MM.1S (cell line): ENCODE measurements at places on chromosomes 13 and 19.

DNA sequence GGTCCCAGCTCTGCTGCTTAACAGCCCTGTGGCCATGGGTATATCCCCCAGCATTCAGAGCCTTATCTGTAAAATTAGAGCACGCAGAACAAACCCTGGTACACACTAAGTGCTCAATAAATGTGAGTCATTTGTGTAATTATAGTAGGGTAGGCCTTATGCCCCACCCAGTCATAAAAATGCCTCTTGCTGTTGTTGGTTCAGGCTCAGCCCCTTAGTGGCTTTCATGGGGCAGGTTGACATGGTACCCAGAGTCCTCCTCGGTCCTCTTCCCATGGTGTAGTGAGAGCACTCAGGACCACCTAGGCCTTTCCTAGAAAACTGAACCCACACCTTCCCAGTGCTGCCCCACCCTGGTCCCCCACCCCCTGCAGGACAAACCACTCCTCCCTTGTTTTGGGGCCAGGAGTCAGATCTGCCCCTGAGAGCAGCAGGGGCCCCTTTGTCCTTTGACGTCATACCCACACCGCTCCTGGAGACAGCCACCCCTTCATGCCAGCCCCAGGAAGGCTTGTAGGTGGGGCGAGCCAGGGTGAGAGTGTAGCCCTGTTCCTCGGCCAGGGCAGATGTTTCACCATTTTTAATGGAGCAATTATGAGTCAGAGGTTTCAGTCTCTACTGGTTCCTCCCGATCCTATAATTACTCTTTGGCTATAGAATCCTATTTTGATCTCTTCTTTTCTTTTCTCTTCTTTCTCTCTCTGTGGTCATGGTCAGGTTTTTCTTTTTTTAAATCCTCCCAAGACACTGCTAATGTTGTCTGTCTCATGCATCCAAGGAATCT, 36.8 kb downstream of the ACTN4 start:
- DNase-seq = peak; percentile 38

GRCh38 chr19:55094456-55095259, 19.0 kb downstream of the EPS8L1 start:
- no peak for DNase-seq

DNA sequence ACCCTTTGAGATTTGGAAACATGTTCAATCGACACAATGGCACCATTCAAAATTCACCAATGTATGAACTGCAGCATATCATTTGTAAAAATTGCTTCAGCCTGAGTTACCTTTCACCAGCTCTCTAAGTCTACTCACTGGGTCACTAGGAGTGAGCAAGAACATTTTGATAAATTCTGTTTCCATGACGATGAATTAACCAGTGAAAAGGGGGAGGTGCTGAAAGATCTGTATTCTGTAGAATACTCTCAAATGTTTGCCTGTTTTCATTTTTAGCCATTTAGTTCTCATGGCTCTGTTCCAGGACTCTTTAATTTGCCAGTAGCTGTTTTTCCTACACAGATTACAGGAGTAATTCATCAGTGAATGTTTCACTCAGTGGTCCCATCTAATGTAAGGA, 883.4 kb downstream of the DIAPH3 start:
- DNase-seq = no peak

- DNase-seq = no peak
Observed at GRCh38 chr19:57305056-57305455, 15.2 kb upstream of the ZNF543 start.

GRCh38 chr19:7346488-7346971, 2.2 kb upstream of the ARHGEF18 start:
- DNase-seq = no peak

- no peak for DNase-seq
Observed at GRCh38 chr13:98577836-98578285, 954 bp upstream of the STK24 start.

DNA sequence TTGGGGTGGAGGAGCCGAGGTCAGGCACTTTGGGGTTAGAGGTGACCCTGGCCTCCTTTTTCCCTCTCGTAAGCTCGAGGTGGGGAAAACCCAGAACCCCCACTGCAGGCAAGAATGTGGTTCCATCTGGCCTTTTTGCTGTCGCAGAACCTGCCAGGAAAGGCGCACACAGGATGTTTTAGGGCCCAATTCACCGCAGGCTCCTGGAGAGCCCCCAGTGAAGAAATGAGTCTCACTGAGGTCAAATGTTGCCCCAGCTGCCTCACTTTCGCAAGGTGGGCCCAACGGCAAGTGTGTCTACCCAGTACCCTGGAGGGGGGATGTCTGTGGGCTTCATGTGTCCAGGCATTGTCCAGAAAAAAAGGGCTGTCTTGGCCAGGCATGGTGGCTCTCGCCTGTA, 61.8 kb downstream of the PEX11G start:
- DNase-seq = no peak

DNA sequence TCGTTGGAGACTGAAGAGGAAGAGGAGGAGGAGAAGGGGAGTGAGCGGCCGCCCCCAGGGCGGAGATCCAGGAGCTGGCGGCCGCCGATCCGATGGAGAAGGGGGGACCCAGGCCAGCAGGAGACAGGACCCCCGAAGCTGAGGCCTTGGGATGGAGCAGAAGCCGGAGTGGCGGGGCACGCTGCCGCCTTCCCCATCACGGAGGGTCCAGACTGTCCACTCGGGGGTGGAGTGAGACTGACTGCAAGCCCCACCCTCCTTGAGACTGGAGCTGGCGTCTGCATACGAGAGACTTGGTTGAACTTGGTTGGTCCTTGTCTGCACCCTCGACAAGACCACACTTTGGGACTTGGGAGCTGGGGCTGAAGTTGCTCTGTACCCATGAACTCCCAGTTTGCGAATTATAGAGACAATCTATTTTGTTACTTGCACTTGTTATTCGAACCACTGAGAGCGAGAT, 1.8 kb downstream of the GADD45B start:
- peak; percentile 56 for DNase-seq

DNA sequence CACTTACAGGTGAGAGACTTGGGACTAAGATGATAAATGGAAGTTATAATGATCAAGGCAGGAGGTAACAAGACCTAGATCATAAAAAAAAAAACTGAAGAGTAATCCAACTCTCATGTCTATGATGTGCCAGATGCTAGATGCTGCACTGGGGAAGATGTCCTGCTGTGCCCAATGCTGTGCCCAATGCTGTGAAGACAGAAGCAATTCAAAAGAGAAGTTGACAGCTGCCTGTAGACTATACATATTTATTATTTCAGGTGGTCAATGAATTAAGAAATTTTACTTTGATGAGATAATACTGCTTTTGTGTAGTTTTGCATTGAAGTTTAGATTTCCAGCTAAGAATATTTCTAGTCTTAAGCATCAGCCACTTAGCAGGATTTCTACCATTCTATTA, 21.5 kb downstream of the VWA8 start:
- no peak for DNase-seq

DNA sequence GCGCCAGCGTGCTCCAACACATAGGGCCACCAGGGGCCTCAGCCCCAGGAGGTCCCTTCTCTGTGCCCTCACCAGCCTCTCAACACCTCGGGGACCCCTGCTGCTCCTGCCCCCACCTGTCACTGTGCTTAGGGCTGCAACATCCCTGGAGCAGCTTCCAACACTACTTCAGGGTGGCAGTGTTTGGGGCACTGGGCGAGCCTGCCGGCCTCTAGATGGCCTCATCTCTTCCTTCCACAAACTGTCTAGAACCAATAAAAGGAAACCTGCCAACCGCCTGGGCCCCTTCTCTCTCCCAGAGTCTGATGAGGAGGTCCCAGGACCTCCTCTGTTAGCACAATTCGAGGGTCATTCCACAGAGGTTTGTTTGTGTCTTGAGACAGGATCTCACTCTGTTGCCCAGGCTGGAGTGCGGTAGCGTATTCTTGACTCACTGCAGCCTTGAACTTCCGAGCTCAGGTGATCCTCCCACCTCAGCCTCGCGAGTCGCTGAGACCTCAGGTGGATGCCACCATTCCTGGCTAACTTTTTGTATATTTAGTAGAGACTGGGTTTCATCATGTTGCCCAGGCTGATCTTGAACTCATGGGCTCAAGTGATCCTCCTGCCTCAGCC, 10.1 kb upstream of the SHD start:
- DNase-seq = no peak

DNA sequence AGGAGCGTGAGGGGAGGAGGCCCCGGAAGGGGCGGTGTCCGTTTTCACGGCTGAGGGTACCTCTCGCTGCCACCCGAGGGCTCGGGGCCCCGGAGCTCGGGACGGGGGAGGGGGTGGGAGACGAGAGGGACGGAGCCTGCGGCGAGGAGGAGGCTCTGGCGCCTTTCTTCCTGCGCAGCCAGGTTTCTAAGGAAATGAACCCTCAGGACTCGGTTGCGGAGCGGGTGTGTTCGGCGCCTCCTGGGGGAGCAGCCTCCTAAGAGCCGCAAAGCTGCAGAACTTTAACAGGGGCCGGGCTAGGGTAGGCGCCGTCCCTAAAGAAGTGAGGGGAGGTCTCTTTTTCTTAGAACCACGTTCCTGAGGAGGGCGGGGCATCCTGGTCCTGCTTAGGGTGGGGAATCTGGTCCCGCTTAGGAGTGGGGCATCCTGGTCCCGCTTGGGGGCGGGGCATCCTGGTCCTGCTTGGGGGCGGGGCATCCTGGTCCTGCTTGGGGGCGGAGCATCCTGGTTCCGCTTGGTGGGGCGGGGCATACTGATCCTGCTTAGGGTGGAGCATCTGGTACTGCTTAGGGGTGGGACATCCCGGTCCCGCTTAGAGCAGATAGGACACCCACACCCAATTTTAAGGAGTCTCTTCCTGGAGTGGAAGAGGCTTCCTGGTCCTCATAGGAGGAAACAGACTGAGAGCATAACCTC, 6.2 kb downstream of the SYT5 start:
- no peak for DNase-seq

- DNase-seq = no peak
Observed at GRCh38 chr13:99809926-99810325, 161.6 kb downstream of the ZIC5 start.

DNA sequence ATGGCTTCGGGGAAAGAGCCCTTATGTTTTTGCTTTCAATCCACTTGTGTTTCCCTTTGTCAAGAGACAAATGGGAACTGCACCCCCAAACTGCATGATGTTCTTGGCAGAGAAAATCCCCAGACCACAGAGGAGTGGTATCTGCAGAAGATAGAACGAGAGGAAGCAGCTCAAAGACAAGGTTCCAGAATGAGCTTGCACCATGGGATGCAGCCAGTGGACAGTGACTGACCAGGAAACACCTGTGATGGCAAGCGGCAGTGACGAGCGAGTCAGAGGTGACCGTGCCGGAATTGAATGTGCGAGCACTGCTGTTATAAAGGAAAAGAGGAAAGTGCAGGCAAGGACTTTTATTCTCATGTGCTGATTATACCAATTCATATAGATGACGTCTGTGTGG, 46.3 kb downstream of the IRS2 start:
- DNase-seq = no peak

DNA sequence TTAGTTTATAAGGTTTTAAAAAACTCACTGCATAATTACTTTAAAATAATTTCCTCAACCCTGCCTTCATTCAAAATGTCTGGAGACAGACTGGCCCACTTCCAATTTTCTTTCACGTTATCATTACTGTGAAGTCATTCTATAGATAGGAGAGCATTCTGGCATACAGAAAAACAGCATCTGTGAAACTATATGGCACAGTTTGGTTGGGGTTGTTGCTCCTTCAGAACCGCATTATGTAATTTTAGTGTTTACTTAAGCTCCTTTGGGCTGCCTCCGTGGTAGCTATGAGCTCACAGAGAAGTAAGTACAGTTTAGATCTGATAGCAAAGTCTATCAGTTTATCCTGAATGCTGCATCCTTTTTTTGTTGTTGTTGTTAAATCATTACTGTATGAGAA, 104.3 kb downstream of the KCNRG start:
- DNase-seq = no peak

GRCh38 chr13:32135655-32136054, 104.1 kb downstream of the FRY start:
- DNase-seq = no peak

DNA sequence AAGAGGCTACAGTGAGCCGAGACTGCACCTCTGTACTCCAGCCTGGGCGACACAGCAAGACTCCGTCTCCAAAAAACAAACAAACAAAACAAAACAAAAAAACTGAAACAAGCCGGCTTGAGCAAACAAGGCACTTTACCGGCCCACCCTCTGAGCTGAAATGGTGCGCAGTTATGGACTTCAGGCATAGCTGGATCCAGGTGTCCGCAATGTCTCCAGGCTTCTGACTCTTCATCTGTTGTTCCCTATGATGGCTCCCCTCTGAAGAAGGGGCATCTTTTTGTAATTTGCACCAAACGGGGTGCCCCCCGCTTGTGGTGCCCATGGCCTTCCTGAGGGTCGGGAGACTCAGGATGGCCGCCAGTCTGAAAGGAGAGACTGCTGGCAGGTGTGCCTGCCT, 6.2 kb downstream of the C2CD4C start:
- no peak for DNase-seq

DNA sequence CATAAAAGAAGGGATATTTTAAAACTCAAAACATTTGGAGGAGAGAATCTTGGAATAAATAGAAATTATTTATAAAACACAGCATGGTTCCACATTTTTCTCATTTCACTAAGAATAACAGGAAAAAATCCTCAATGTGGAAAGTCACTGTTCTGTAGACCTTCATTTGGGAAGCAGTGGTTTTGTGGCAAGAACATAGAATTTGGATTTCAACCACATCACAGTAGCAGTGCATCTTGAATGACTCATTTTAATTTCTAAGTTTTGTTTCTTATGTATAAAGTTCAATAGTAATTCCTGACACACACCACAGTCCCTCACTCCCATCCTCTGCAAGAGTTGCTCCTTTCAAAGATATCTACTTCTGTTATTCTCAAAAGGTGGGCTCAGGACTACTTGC, 264.0 kb downstream of the ENOX1 start:
- no peak for DNase-seq

- DNase-seq = no peak
Observed at GRCh38 chr19:10887616-10888367, 16.4 kb downstream of the CARM1 start.

DNA sequence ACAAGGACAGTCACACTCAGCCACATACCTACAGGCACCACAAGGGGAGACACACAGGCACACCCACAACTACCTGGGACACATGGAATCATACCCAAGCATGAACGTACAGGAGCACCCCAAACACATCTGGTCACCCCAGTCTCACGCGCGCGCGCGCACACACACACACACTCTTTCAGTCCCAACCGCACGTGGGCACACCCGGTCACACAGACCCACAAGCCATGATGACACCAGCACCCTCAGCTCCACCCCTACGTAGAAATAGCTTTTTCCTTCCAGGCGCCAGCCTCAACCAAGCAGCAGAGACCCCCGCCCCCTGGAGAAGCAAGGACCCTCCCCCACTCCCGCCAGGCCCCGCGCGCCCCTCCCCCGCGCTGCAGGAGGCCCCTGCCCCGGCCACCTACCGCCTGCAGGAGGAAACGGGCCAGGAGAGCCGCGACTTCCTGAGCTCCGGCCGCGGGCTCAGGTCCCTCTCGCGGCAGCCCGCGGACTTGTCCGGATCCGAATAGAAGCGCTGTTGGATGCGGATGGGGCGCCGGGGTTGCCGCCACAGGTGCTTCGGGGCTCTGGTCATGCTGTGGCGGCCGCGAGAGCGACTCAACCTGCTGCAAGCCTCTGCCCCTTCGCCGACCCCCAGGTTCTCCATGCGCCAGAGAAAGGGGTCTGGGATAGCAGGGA, 6.4 kb upstream of the PDE4C start:
- no peak for DNase-seq
